ENCODE measurements at places on chromosomes 4 and X.

DNA sequence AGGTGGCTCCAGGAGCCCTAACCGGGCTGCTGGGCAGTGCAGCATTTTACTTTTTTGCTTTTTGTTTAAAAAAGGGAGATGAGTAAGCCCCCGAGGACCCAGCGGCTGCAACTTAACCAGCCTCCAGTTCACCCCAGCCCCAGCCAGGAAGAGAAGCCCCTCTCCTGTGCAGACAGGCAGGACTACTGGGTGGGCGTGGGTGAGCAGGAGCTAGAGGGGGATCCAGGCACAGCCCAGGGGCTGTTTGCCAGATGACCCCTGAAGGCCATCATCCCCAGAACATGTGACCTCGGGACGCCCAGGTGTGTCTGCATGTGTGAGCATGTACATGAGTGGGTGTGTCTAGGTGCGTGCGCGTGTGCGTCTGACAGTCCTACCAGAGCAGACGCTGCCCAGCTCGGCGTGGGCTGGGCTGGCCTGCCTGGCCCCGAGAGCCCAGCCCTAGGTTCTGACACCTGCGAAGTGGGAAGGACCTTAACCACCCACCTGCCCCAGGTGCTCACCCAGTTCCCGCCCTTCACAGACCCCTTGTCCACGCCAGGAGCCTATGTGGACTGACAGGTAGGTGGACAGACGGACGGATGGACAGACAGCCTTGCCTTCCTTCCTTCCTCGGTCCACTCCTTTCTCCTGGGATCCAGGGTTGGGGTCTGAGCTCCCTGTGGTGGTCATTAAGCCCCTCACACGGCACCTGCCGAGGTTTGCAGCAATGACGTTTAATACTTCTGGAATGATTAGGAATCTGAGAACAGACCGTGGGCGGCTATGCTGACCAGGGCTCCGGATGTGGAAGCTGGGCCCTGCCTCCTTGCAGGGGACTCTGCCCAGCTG lies 7.8 kb upstream of the HAUS3 start:
- DNase-seq: no peak

- peak; percentile 69 for DNase-seq
These were observed 677 bp upstream of the CYP4V2 start for GRCh38 chr4:186190581-186191199.

DNA sequence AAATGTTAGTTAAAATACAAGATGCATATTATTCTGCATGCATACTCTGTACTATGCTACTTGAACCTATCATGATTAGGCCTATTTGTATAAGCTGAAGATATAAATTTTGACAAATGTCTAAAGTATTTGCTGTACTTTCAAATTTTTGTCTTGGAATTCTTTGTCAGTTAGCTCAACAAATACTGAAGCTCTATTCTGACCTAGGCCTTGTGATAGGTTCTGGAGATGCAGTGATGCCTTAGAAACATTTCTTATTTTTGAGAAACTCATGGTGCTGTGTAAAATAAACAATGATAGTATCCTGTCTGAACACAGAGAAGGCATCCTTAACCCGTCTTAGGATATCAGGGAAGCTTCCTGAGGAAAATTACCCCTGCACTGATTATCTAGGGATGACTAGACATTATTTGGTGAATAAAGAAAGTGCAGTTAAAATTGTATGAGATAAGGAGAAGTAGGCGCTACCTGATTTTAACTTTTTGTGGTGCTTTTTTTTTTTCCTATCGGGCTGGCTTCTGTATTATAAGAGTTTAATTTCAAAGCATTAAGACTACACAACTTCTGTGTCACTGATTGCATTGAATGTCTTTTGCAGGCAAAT lies 43.4 kb downstream of the MOB1B start:
- DNase-seq: no peak

GRCh38 chrX:141982296-141982695 lies 78.6 kb downstream of the MAGEC1 start:
- DNase-seq: no peak

GRCh38 chrX:85698921-85699320 lies 319.5 kb upstream of the POF1B start:
- no peak for DNase-seq

GRCh38 chr4:153433754-153434105 lies 32.4 kb upstream of the TMEM131L start:
- peak; percentile 16 for DNase-seq

- no peak for DNase-seq
These were observed 13.7 kb upstream of the GPAT3 start for GRCh38 chr4:83522239-83522638.

GRCh38 chrX:38973322-38973721 lies 172.1 kb downstream of the MID1IP1 start:
- no peak for DNase-seq

DNA sequence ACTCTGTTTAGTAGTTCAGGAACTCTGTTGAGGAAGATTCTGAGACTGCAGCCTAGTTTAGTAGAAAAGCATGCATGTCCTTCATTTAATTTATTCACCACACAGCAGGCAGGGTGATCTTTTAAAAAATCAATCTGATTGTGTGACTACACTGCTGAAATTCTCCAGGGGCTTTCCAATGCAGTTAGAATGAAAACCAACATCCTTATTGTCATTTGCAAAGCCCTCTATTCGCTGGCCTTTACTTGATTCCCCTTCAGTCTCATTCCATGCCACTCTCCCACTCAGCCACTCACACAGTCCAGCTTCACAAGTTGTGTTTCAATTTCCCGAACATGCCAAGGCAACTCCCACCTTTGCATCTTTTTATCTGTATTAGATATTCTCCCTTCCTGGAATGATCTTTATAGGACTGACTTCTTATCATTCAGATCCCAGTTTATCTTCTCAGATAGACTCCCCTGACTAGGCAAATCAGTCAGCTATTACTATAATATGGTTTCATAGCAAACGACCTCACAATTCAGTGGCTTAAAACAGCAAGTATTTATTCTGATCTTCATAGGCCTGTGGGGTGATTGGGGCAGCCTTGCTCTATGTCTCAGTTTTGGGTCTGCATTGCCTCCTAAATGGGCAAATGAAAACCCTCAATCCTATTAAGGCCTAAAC lies 21.3 kb upstream of the FTHL17 start:
- DNase-seq: no peak

DNA sequence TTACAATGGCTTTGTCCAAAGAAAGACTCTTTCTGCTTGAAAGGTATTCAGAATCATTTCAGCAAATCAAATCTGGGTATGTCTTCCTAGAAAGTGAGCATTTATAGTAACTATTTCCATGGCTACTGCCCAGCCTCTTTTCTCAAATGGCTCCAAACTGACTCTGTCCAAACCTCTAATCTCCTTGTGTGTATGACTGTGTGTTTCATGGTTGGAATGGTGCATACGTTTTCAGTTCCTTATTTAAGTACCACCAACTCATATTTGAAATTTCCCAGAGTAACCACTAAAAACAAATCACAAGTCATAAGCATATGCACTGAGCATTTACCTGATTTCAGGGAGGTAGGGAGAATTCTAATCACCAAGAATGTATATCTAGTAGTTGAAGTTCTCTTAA lies 106.0 kb downstream of the TMEM144 start:
- DNase-seq: no peak

DNA sequence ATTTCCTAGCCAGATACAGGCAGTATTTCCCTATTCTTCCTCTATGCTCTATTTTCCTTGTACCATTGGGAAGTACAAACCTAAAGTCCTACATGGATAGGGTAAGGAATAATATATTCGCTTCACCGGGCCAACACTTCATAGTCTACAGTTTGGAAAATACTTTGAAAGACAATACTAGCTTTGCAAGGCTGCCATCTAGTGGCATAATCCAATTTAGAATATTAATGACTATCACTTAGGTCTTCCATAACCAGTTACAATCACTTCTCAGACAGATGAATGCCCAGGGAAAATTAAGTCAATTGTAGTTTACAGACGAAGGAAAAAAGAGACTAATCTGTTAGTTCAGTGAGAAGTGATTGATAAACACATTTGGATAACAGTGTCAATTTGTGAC lies 141.0 kb upstream of the FAM47C start:
- peak; percentile 50 for DNase-seq

- DNase-seq: no peak
These were observed 67.0 kb downstream of the RBM47 start for GRCh38 chr4:40562681-40563080.

GRCh38 chr4:183553601-183554345 lies 48.9 kb downstream of the ING2 start:
- no peak for DNase-seq

DNA sequence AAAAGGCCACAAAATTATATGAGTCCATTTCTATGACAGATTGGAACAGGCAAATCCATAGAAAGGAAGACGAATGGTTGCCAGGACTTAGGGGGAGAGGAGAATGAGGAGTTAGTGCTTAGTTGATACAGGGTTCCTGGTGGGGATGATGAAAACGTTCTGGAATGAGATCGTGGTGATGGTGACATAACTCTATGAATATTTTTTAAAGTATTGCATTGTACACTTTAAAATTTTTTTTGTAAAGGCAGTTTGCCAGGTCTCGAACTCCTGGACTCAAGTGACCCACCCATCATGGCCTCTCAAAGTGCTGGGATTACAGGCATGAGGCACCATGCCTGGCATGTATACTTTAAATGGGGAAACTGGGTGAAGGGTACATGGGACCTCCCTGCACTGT lies 9.9 kb upstream of the CCNQ start:
- no peak for DNase-seq

DNA sequence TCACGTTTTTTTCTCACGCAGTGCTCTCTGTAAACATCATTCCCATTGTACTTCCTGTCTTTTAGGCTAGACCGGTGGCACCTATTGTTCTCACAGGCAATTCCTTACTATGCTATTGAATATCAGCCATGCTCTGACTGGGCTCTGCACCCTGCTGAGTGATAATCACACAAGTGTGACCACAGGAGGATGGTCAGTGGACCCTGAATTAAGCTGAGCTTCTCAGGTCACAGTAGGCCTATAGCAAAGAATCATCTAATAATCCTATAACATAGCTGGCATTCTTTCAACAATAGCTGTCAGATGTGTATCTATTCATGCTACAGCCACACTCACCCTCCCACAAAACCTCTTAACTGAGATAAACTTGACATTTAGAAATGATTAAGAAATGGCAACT lies 2399.8 kb upstream of the TENM3 start:
- DNase-seq: peak; percentile 11

DNA sequence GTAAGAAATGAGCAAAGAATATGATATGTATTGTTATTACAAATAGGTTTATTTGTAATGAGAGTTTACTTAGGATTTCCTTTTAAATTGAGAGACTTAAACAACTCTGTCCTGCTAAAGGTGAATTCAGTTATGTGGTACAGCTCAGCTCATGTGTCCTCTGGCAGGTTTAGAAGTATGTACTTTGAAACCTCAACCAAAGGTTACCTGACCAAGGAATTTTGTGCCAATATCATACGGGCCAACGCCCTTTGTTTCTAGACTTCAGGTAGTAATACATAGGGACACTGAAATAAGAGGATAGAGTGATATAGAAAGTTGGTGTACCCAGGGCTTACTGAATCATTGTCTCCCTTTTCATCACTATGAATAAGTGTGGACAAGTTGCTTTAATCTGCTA lies 25.7 kb downstream of the SLAIN2 start:
- no peak for DNase-seq

DNA sequence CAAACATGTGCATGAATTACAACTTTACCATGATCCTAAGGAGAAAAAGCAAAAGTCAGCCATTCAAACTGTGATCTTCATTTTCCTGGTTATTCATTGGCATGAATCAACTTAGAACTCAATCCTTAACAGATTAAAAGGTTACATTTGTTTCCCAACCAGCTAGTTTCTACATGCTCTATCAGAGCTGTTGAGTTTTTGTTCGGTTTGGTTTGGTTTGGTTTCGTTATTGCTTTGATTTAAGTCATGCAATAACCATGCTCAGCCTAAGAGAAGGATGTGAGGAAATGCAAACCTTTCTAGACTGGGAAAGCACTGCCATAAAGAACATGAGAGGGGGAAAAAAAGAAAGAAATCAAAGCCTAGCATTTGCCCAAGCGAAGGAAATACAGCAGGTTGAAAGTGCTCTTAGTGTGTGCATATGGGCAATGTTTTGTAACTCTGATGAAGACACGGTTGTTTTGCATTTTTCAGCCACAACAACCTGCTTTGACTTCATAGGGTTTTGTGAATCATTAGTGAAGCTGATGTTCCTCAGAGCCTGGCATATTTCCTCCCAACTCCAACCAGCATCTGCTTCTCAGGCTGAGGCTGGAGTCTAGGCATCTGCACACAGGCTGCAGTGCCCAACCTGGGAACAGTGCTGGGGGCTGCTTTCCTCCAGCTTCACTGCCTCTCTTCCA lies 234.3 kb downstream of the ZNF674 start:
- no peak for DNase-seq

- DNase-seq: no peak
These were observed 98.2 kb downstream of the ANK2 start for GRCh38 chr4:113147498-113148111.

GRCh38 chrX:103215425-103215991 lies 600 bp downstream of the BEX4 start:
- DNase-seq: peak; percentile 58

DNA sequence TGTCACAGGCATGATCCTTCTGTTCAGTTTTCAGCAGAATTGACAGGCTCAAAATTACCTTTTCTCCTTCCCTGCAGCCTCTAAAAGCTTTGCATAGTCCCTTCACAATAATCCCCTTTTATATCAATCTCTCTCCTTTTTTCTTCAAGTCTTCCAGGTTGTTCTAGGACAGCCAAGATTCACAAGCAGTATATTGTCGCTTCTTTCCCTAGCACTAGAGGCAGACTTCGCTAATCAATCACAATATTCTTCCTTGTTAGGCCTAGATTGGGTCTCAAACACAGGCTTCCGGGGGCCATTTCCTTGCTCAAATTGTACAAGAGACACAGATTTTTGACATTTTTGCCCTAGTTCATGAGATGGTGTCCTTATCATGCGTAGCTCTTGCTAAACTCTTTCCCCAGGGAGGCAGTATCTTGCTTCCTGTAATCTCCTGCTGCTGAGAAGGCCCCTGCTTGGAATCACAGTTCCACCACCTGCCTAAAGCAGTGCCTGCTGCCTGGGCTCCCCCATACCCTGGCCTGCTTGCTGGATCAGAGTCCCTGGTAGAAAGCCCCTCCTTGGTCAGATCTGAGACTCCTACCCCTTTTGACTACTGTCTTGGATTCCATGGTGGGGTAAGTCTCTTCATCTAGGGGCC lies 57.3 kb downstream of the DMP1 start:
- DNase-seq: no peak

- DNase-seq: no peak
These were observed 186.0 kb upstream of the FAM241A start for GRCh38 chr4:111959222-111959621.

- DNase-seq: no peak
These were observed 13.9 kb downstream of the QDPR start for GRCh38 chr4:17497890-17498523.

GRCh38 chrX:26915064-26915463 lies 548.1 kb downstream of the PPP4R3C start:
- no peak for DNase-seq

GRCh38 chr4:101540336-101540735 lies 193.0 kb upstream of the PPP3CA start:
- peak; percentile 37 for DNase-seq

DNA sequence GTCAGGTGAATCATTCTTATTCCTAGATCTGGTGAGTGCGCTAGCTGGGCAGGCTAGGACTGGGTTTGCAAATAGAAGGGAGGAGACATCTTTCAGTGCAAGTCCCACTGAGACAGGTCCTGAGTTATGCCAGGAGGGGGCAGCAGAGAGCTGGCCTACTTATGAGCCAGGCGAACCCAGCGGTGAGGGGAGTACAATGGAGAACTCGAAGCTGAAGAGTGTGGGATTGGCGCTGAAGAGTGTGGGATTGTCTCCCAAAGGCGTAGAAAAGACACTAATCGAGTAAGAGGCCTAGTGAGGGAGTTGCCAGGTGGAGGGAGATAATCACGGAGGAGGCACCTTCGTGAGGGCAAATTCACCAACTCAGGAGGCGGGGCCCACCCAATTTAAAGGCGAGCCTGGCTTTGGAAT lies 91.7 kb upstream of the CXorf66 start:
- DNase-seq: peak; percentile 79
